Renal cortex interstitium (tissue), 15 donors: ENCODE measurements at places on chromosomes 2 and 18. TPM values are rescaled to one million over a fixed set of nuclear protein-coding genes. Genes with fewer than 3 reads are reported as not detected.
A peak's percentile ranks its signal among the peaks of the same experiment; 100 is the strongest.

GRCh38 chr2:74259191-74259590 lies 60.8 kb downstream of the MTHFD2 start:
- no peak for DNase-seq

COLEC12 gene
- 28.9 TPM for polyA plus RNA-seq

GRCh38 chr2:26838121-26838906 lies 9.6 kb upstream of the DPYSL5 start:
- peak; percentile 49 for DNase-seq

- DNase-seq = peak; percentile 46
Measured at GRCh38 chr2:232890896-232891601, 21.0 kb downstream of the SNORC start.

GRCh38 chr18:46060359-46060841 lies 11.7 kb downstream of the PSTPIP2 start:
- no peak for DNase-seq
